ENCODE measurements at places on chromosomes 5 and 9. TPM values are rescaled to one million over a fixed set of nuclear protein-coding genes. Genes with fewer than 3 reads are reported as not detected.

TSSK1B gene
- 0.15 TPM for total RNA-seq

ZMYND19 gene
- 14.7 TPM for total RNA-seq

GGTA1 gene
- total RNA-seq: 2.7 TPM

SOX30 gene
- not detected for total RNA-seq

GRCh38 chr5:97797994-97798451, 615.0 kb upstream of the RIOK2 start:
- no peaks in the 10 kb centered on the region for H3K27me3 ChIP-seq
- no peaks in the 10 kb centered on the region for H3K4me1 ChIP-seq
- DNase-seq: no peak
- H3K27ac ChIP-seq: no peak overlapping the region
- H3K4me3 ChIP-seq: no peak overlapping the region
- no peaks in the 10 kb centered on the region for H3K36me3 ChIP-seq

DNA sequence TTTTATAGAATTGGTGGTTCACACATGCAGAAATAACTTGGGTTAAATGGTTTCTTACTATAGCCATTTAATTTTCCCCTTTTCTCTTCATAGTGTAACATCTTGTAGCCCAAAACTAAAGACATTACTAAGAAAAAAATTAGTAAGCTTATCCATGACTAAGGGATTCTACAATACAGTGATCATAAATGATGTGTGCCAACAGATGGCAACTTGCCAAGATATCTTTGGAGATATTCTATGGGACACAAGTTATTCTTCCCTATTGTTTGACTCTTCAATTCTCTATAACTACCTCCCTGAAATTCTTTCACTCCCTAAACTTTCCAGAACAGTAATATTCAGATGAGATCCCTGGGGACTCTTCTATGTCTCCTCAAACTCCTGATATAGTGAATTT, 580.6 kb downstream of the PTPRD start:
- no peaks in the 10 kb centered on the region for H3K36me3 ChIP-seq
- H3K4me1 ChIP-seq: no peaks in the 10 kb centered on the region
- no peaks in the 10 kb centered on the region for H3K27me3 ChIP-seq
- DNase-seq: no peak

DNA sequence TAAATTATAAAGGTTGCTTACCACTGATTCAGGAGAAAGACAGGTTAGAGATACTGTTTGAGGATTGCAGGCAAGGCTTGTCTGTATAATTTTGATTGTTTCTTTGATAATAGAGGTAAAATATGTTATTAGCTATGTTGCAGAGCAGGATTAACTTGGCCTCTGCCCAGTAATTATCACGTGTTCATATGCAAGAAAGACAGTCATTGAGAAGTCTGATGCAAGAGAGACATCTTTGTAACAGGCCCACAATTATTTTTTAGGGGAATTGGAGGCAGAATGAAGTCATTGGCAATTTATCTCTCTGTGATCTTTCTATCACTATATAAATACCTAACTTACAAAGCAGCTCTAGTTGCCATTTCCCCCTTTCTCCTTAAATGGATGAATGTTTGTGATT, 46.0 kb downstream of the SLC44A1 start:
- H3K4me1 ChIP-seq: peaks cover 5% of the 10 kb centered on the region
- no peak overlapping the region for H3K4me3 ChIP-seq
- no peaks in the 10 kb centered on the region for H3K36me3 ChIP-seq
- no peaks in the 10 kb centered on the region for H3K27me3 ChIP-seq
- no peak overlapping the region for H3K27ac ChIP-seq

GRCh38 chr9:78775696-78776295, 478.9 kb downstream of the PSAT1 start:
- H3K4me3 ChIP-seq: no peak overlapping the region
- H3K36me3 ChIP-seq: no peaks in the 10 kb centered on the region
- H3K4me1 ChIP-seq: no peaks in the 10 kb centered on the region
- DNase-seq: no peak
- no peaks in the 10 kb centered on the region for H3K27me3 ChIP-seq
- no peak overlapping the region for H3K27ac ChIP-seq

DNA sequence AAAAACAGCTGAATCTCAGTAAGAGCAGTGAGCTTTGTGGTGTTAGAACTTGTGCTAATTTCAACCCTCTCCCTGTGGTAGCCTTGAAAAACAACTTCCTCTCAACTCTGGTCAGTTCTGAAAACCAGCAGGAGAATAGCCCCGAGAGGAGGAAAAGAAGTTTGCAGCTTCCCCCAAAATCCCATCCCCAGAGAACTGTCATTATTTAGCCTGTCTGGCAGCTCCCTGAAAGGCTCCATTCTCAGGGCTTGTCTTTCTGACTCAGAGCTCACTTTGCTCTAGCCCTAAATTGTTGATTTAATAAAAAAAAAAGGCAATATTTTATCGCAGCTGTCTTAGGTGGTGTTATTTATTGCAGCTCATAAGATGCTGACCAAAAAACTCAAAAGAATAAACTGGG, 11.4 kb upstream of the SLC45A2 start:
- H3K27me3 ChIP-seq: no peaks in the 10 kb centered on the region
- no peak overlapping the region for H3K4me3 ChIP-seq
- DNase-seq: no peak
- peaks cover 6% of the 10 kb centered on the region for H3K4me1 ChIP-seq
- no peak overlapping the region for H3K27ac ChIP-seq
- no peaks in the 10 kb centered on the region for H3K36me3 ChIP-seq

- H3K4me1 ChIP-seq: peaks cover 3% of the 10 kb centered on the region
- H3K27me3 ChIP-seq: no peaks in the 10 kb centered on the region
- no peaks in the 10 kb centered on the region for H3K36me3 ChIP-seq
Measured at GRCh38 chr5:122126756-122127321, 2.5 kb upstream of the ZNF474 start.
